D721Med (cell line): ENCODE measurements at places on chromosomes 2 and 18.
A peak's percentile ranks its signal among the peaks of the same experiment; 100 is the strongest.

- DNase-seq = no peak
Observed at GRCh38 chr2:43387092-43388062, 161.0 kb upstream of the ZFP36L2 start.

GRCh38 chr2:168247341-168248261, at the start of gene STK39:
STK39 (minus strand) TSS chr2:168247595; CDS start chr2:168247435, 160 bp downstream.
- DNase-seq = peak; percentile 44

- DNase-seq = no peak
Observed at GRCh38 chr2:75074228-75074627, 115.8 kb downstream of the POLE4 start.

DNA sequence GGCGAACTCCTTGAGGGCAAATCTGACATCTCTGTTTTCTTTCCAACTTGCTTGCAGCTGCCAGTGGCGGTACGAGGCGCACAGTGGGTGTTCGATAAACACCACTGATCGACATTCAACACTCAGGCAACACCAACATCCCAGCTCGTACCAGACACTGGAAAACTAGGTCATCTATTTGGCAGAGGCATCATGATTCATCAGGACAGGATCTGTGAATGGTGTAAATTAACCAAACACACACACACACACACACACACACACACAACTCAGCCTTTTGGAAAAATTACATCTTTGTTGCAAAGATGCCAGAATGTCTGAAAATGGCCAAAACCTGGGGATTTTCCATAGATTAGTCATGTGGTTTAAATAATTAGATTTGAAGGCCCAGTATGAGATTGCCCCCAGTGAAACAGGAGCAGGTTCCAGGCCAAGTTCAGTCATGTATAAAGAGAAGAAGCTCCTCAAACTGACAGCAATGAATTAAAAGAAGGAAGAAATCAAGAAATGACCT, 150.5 kb upstream of the NCKAP5 start:
- no peak for DNase-seq

- DNase-seq = no peak
Observed at GRCh38 chr18:68376926-68377325, 338.0 kb downstream of the TMX3 start.

DNA sequence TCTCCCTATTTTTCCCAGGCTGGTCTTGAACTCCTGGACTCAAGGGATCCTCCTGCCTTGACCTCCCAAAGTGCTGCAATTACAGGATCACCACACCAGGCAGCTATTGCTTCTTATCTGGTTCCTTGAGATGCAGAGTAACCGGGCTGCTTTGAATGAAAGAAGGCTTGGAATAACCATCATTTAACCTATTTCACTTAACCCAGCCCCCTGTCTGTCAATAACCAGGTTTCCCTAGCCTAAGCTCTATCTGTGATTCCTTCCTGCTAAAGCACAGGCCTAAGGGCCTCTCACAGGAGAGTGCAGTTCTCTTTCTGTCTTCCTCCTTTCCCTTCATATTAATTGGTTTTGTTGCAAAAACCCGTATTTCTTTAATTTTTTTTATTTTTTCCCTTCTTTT, 393.5 kb upstream of the RAB12 start:
- no peak for DNase-seq

DNA sequence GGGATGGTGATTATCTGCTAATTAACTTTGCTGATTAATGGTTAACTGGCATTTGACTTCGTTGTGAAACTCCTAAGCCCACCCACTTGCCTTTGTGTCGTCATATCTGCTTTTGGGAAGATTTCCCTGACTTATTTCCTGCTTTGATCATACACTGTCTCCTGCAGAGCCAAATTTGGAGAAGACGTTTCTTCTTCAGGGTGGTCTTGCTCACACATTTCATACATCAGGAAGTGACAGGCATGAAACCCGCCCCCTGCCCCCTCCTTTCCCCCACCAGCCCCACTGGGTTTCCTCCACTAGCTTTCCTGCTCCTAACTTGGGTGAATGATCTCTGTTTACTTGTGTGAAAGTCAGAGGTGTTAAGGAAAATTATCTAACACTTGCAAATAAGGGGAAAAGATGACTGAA, 300.1 kb downstream of the TSN start:
- DNase-seq = no peak

- no peak for DNase-seq
Observed at GRCh38 chr18:58324824-58325480, 280.9 kb downstream of the NEDD4L start.

GRCh38 chr2:112622528-112622849, 23.2 kb upstream of the SLC20A1 start:
- no peak for DNase-seq

- DNase-seq = no peak
Observed at GRCh38 chr2:108889907-108890306, 99.1 kb downstream of the EDAR start.

- no peak for DNase-seq
Observed at GRCh38 chr18:34985963-34986362, 55.2 kb upstream of the MAPRE2 start.

GRCh38 chr2:209977386-209978239, 24.8 kb upstream of the RPE start:
- DNase-seq = peak; percentile 21

GRCh38 chr18:45106331-45106774, 425.7 kb downstream of the SETBP1 start:
- no peak for DNase-seq

GRCh38 chr2:120870467-120870788, 134.8 kb downstream of the GLI2 start:
- DNase-seq = no peak

DNA sequence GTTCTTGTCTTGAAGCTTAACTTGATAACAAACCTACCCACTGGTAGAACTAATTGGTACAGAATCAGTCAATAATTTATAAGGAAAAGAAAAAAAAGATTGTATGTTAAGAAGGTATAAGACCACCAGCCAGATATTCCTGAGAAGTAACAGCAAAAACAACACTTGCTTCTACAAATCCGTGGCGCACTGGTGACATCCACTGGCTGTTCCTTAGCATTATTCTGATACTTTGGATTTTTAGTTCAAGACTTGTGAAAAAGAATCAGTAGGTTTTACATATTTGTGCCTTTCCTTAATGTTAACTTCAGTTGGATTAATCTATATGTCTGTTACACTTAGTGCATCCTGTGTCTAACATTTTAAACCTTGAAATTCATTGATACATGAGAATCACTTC, 141.8 kb downstream of the GRB14 start:
- no peak for DNase-seq

DNA sequence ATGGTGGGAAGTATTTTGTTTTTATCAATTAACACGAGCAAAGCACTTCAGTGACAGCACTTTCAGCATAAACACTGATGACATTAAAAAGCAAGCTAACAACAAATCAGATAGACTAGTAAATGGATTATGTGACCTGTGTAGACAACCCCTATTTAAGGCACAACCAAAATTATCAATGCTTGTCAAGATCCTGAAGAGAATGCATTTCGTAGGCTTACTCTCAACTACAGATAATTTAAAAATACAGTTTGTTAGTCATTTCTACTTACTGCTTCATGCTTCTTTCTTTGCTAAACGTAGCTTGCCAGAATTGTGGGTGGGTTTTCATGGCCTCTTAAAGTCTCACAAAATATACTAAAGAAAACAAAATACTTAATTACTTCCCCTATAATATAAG, 3.4 kb downstream of the CSRNP3 start:
- DNase-seq = no peak
